ENCODE measurements at places on chromosomes 1 and 21. TPM values are rescaled to one million over a fixed set of nuclear protein-coding genes. Genes with fewer than 3 reads are reported as not detected.

Gene GNAT2
- 0.18 TPM for total RNA-seq

Gene CTSE
- not detected for total RNA-seq

Gene DDOST
- total RNA-seq: 193 TPM

Gene CC2D1B
- 21.7 TPM for total RNA-seq

Gene SLC25A34
- 0.13 TPM for total RNA-seq

Gene CFAP45
- total RNA-seq: 1.5 TPM

Gene ZBTB48
- total RNA-seq: 13.7 TPM

Gene CDA
- 41.1 TPM for total RNA-seq
